ENCODE measurements at places on chromosomes 4 and X.

DNA sequence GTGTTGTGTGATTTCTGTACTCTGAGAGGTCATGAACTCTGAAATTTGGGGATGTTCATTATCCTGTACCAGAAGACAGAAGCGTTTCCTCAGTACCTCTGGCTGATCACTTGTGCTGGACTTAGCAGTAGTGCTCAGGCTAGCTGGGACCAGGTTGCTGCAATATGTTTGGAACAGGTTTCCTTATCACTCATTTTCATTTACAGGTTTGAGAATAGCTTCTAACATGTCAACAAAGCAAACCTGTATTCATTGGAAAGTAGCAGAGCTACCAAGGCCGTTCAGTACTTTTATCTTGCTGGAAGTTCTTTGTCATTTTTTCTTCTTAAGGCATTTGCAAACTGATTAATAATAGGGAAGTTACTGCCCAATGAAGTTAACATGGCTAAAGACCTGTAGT lies 242.9 kb upstream of the ANKRD50 start:
- no peak for DNase-seq

GRCh38 chr4:16360694-16361262 lies 134.5 kb upstream of the TAPT1 start:
- no peak for DNase-seq

GRCh38 chr4:122797405-122798094 lies 29.1 kb upstream of the FGF2 start:
- no peak for DNase-seq

DNA sequence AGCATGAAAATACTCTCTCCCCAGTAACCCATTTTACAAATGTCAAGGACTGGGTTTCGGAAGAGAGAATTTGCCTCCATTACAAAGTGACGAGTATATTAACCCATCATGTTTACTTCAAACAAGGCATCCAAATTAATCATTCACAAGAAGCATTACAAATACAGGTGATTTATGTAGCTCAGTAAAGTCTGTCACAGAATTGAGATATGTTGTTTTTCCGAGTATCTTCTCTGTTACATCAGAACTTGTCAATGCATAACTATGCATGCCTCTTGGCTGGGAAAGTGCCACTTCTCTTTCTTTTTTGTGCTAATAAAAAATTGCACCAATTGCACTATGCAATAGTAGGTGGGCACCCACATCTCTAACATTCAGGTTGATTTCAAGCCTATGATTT lies 158.2 kb downstream of the AREG start:
- no peak for DNase-seq

GRCh38 chr4:158934996-158935669 lies 166.3 kb downstream of the FNIP2 start:
- no peak for DNase-seq

GRCh38 chr4:26782830-26783202 lies 77.8 kb upstream of the STIM2 start:
- DNase-seq, result peak; percentile 21
